ENCODE measurements at places on chromosomes 5 and 9.

GRCh38 chr9:85215961-85216360 is 525.8 kb downstream of the AGTPBP1 start:
- DNase-seq = no peak

GRCh38 chr9:84669013-84669287 is 579 bp upstream of the NTRK2 start:
- no peak for DNase-seq

DNA sequence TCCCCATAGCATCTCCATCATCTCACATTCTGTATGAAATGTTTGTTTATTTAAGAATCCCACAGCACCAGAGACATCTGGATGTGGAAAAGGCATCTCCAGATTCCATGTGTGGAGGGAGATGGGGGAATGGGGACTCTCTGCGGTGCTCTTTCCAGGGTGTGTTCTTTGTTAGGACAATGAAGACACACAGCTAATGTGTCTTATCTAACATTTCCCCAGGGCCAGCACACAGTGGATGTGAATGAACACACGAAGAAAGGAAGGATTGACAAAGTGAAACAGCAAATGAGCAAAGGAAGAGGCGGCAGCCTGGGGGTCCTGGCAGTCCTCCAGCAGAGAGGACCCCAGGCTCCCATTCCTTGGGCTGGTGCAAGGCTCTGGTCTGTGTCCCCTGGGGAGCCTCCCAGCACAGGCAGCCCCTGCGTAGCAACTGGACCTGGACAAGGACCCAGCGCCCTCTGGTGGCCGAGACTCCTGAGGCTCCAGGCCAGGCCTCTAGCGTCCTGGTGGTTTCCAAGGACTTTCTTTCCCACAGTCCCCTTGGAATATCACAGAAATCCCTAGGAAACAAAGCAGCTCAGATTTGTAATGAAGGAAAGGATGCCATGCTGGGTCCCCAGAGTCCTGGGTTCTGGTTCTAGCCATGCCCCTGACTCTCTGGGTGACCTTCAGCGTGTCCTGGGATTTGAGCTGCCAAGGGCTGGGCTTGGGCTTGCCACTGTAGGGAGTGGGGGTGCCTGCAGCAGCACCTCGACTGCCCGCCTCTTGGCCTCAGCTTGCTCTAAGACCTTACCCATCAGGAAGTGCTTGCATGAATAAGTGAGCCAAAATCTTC is 3.5 kb upstream of the PDLIM7 start:
- peak; percentile 74 for DNase-seq

DNA sequence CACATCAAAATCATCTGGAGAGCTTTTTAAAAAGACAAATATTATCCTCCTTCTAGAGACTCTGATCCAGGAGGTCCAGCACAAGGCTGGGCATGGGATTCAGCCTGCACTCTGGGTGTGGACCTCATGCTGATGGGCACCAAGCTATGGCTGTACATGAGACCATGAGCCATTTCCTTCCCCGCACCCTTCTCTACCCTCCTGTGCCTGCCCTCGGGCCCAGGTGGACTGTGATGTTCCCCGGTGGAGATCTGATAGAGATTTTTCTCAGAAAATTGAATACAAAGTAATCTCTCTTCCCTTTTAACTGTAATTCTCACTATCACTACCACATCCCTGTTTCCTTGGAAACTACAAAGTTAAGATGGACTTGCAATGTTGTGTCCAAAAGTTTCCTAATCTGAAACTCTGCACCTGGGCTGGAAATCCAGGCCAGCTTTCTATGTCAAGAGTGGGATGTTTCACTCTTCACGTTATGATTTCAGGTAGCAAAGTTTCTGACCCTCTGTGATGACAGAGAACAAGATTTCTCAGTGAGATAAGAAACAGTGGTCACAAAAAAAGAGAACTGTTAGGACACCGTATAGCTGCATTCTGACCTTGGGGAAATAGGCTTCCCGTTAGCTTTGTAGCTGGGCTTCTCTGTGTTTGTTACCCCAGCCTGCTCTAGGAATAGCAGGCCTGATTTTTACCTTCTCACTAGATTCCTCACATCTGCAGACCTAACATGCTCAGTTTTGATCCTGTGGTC is 11.5 kb downstream of the SFXN1 start:
- no peak for DNase-seq

DNA sequence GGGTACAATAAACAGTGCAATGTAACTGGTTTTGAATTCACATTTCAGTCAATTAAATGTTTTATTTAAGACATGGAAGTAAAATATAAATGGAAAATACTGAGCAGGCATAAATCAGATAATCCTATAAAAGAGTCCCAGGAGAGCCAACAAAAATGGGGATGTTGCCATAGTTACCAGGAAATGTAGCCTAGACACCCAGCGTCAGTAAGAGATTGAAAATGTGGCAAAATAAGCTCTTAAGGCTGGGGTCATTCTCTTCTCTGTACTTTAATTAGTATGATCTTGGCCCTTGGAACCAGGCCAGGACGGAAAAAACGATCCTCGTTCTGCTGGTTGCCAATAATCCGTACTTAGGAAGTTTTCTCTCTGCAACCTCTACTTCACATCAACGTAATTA is 18.9 kb upstream of the RASEF start:
- DNase-seq = no peak

- DNase-seq = no peak
These were observed 52.8 kb downstream of the SAXO1 start for GRCh38 chr9:18980189-18980588.

All from ACHN (cell line).